ENCODE measurements at places on chromosomes 7 and 10. TPM values are rescaled to one million over a fixed set of nuclear protein-coding genes. Genes with fewer than 3 reads are reported as not detected.

FLNC gene
- total RNA-seq: 0.11 TPM

DCLRE1C gene
- 6.6 TPM for total RNA-seq

ANKRD1 gene
- total RNA-seq: not detected

SPOCK2 gene
- 1.2 TPM for total RNA-seq

NPM3 gene
- 187 TPM for total RNA-seq

VWA2 gene
- 2.7 TPM for total RNA-seq

GJC3 gene
- not detected for total RNA-seq

ATG9B gene
- 0.08 TPM for total RNA-seq

LRRD1 gene
- not detected for total RNA-seq

MMD2 gene
- not detected for total RNA-seq

ABCB8 gene
- 53.4 TPM for total RNA-seq

ATXN7L1 gene
- 1.8 TPM for total RNA-seq

CLRN3 gene
- not detected for total RNA-seq

CCDC172 gene
- not detected for total RNA-seq

DENND2A gene
- total RNA-seq: 0.91 TPM

STEAP4 gene
- 0.76 TPM for total RNA-seq

SYCE1 gene
- 0.42 TPM for total RNA-seq
